Activated CD4-positive, alpha-beta T cell treated with anti-CD3 and anti-CD28 coated beads, Interleukin-2, Interleukin-6, amounts not matched to agents 100 ng/mL and 50 ng/mL, durations not matched to agents 16 hours and 8 hours (primary cell): ENCODE measurements at places on chromosomes 4 and X.

DNA sequence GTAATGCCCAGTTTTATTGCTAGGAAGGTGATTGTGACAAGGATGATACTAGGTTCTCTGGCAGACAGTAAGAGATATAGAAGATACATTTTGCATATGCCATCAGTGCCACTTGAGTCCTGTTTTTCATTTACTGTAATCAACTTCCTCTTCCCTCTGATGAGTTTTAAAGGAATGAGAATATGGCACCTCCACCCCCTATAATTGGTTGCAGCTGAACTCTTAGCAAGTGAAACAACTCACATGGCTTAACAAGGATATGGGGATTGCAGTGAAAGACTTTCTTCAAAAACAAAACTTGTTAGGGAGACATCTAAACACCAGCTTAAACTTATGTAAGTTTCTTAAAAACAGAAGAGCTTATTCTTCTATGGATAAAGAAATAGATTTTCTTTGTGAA, 90.0 kb downstream of the AREG start:
- no peak for DNase-seq

- DNase-seq: no peak
Observed at GRCh38 chr4:155748039-155748438, 10.8 kb upstream of the GUCY1B1 start.

- DNase-seq: no peak
Observed at GRCh38 chr4:181541396-181541795, 701.8 kb upstream of the TENM3 start.

DNA sequence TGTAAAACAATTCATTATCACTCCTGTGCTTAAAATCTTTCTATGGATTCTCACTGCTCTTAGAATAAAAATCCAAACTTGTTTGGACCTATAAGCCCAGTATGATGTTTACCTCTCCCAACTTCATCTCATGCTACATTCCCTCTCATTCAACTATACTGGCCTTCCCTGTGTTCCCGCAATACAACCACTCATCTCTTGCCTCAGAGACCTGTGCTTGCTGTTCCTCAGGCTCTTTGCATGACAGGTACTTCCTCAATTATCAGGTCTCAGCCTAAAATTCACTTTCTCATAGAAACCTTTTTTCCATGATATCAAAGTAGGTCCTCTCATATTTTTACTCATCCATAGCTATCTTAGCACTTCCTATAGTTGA, 71.7 kb downstream of the ENOX2 start:
- DNase-seq: no peak

DNA sequence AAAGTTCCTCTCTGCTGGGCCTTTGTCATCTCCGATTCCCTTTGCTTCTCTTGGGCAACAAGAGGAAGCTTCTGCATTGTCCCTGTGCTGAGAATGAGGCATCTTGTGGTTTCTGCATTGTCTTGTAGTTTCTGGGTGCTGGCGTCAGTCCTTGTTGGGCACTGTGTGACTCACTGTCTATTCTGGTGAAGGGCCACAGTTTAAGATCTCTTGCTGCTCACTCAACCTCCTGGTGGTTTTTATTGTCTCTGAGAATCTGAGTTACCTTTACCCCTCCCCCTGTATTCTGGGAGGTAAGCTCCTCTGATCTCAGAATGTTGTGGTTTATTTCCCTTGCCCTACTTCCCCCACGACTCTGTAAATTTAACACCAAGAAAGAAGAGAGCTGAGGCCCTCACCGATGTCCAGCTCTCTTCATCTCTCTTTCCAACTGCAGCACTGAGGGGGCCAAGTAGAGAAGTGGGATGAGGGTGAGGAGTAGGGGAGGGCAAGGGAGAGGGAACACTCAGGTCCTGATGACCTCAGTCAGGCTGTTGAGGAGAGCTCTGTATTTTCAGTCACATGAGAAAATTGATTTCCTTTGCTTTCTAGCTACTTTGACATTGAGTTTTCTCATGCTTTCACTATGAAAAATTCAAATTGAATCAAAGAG, 441.6 kb upstream of the PITX2 start:
- no peak for DNase-seq

DNA sequence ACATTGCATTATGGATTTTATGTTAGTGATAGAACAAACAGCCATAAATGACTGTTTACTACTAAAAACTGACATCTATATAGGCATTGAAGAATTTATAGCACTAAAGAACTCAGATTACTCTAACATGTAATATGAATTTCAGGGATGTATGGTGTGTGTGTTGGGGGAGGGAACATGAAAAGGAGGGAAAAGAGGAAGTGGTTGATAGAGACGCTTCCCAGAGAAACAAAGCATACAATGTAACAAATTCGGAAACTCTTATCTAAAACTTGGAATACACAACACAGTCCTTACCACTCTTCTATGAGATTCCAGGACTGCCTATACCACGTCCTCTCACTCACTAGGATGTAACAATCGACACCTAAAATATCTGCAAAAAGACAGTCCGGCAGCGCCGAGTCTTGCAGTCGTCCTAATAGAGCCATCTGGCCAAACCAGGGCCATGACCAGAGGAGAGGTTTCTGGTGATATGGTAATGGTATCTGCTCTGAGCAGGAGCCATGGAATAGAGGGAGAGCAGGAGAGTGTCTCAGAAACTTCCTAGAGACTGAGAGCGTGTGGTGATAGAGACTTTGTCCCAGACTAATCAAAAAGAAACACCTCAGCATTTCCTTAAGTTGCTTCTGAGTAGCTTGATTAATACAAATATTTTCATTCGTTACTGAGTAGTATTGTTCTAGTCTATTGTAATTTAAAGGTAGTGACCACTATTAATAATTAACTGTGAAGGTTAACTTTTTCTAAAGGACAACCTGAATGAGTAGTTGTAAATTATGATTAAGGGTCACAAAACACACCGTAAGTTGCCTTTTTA, 251.9 kb upstream of the ETNPPL start:
- no peak for DNase-seq

GRCh38 chr4:8095956-8096689, 62.5 kb downstream of the ABLIM2 start:
- DNase-seq: no peak

DNA sequence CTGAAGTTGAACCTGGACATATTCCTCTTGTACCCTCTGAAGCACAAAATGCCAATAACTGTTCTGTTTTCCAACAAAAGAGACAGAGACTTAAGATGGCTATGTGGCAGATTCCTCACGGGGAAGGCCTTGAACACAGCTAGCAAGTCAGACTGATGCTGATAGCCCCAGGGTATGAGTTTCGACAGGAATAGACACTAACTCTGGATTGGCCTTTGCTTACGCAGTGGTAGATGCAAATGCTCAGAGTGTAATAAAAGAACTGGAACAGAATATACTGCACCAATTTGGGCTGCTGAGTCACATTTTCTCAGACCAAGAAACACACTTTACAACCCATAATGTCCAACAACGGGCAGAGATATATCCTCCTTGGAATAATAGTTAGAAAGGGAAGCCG, 173.8 kb downstream of the DLG3 start:
- no peak for DNase-seq

GRCh38 chrX:12329476-12329875, 191.2 kb downstream of the FRMPD4 start:
- no peak for DNase-seq
